ENCODE measurements at places on chromosomes 3 and 15. TPM values are rescaled to one million over a fixed set of nuclear protein-coding genes. Genes with fewer than 3 reads are reported as not detected.

CCDC71 gene
- 28.5 TPM for polyA plus RNA-seq

GRCh38 chr3:151432616-151433372, 28.1 kb downstream of the IGSF10 start:
- no peak for DNase-seq

DNA sequence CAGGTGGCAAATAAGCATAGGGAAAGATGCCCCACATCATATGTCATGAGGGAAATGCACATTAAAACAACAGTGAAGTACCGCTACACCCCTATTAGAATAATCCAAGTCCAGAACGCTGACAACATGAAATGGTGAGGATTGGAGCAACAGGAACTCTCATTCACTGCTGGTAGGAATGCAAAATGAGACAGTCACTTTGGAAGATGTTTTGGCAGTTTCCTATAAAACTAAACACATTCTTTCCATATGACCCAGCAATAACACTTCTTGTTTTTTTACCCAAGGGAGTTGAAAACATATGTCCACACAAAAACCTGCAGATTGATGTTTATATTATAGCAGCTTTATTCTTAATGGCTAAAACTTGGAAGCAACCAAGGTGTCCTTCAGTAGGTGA, 116.4 kb upstream of the TOPAZ1 start:
- DNase-seq: no peak

DNA sequence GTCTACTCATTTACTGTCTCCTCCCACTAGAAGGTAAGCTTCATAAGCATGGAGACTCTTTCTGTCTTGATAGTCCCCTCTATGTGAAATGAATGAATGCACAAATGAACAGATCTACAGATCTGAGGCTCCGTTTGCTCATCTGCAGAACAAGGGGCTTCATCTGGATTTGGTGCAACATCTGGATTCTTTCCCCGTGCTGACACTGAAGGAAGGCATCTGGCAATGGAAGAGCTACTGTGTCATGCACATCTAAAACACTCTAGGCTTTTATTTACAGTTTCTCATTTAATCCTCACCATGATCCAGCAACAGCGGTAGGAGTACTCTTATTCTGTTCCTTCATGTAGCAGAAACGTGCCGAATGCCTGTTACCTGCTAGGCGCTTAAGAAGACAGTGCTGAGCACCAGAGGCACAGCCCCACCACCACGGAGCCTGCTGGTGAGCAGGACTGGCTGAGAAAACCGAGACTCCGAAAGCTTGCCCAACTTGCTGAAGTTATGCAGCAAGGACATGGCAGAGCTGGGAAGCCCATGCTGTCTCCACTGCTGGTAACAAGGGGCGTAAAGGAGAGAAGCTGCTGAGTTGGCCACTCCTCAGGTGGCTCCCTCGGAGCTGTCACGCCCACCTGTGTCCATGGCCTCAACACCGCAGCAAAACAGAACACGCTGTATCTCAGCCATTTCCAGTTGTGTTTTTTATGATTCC, 31.1 kb downstream of the LSM3 start:
- DNase-seq: no peak

SLC22A13 gene
- polyA plus RNA-seq: 2.3 TPM

DNA sequence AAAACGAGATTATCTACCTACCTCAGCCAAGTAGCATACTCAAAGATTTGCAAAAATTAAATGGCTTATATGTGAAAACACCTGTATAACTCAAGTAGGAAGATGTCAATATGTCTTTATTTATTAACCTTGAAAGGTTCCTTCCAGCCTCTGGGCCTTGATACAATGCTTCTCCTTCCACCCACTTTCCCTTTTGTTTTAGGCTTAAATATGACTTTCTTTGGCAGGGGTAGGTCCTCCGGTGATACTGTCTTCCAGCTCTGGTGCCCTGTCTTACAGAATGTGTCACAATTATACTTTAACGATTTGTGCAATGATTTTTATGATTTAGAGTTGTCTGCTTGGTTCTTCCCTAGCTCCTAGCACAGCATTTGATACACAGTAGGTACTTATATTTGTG, 4.1 kb downstream of the LINS1 start:
- DNase-seq: no peak

- no peak for DNase-seq
Observed at GRCh38 chr3:71629711-71630110, 46.2 kb upstream of the FOXP1 start.

GRCh38 chr15:39756806-39757522, 25.7 kb downstream of the FSIP1 start:
- DNase-seq: peak; percentile 35

CHRNA5 gene
- polyA plus RNA-seq: 6.3 TPM

ISLR2 gene
- 0.31 TPM for polyA plus RNA-seq

- DNase-seq: no peak
Observed at GRCh38 chr3:96991800-96992365, 177.5 kb downstream of the EPHA6 start.

DNA sequence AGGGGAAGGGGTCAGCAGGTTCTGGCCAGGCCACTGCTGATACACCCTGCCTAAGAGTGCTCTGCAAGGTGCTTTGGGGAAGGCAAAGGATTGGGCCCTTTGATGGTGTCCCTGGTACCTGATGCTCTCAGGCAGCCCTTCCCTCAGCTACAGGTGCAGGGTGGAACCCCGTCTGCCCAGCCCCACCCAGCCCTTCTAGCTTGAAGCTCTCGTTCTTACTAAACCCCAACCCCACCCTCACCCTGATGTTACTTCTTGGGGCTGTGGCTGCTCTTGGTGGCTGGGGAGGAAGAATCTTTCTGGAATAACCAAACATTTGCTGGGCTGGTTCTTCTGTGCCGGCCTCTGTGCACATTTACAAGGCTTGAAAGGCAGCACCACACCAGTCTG, 6.4 kb downstream of the GNAI2 start:
- no peak for DNase-seq

- DNase-seq: no peak
Observed at GRCh38 chr3:37990527-37990926, at the start of gene VILL. Gene VILL (plus strand): TSS chr3:37990786. CDS start chr3:37993673, 2,887 bp downstream.

- DNase-seq: no peak
Observed at GRCh38 chr3:180749796-180750195, 70.5 kb upstream of the CCDC39 start.

GPR62 gene
- polyA plus RNA-seq: 0.37 TPM

APOD gene
- 1.0 TPM for polyA plus RNA-seq

DNA sequence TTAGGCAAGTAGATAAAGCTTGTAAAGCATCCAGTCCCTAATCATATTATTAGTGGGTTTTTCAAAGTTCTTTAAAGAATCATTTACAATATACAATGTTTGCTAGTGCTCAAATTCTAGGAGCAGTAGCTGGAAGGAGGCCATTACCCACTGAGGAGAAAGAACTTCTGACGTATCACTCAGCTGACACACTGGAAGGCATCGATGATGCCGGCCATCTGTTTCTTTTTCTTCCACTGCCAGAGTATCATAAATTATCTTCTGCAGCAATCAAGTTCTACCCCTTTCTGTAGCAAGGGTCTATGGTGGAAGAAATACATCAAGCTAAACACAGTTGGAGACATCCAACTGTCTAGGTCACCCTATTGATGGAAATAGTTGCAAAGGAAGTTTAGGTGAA, 243.2 kb upstream of the LRRN1 start:
- no peak for DNase-seq
